ENCODE measurements at places on chromosomes 16 and 17. TPM values are rescaled to one million over a fixed set of nuclear protein-coding genes. Genes with fewer than 3 reads are reported as not detected.

Gene UBB
- total RNA-seq = 1,872 TPM

Gene FBXL19
- 7.9 TPM for total RNA-seq

Gene CPHXL2
- total RNA-seq = not detected

Gene OSGIN1
- 5.7 TPM for total RNA-seq

Gene JMJD8
- total RNA-seq = 60.3 TPM

Gene GLYR1
- 75.8 TPM for total RNA-seq

Gene THOC6
- 8.3 TPM for total RNA-seq

Gene SMYD4
- total RNA-seq = 10.4 TPM

Gene SPATA32
- not detected for total RNA-seq

Gene MSL1
- 37.6 TPM for total RNA-seq

Gene SYT17
- 5.2 TPM for total RNA-seq

Gene CES3
- total RNA-seq = 0.93 TPM

Gene PRSS8
- total RNA-seq = not detected

Gene CCL1
- not detected for total RNA-seq

Gene KCNAB3
- total RNA-seq = not detected

Gene CA5A
- 0.25 TPM for total RNA-seq

Gene MYH1
- not detected for total RNA-seq

Gene ZNF385C
- total RNA-seq = not detected

Gene SMIM36
- total RNA-seq = not detected

Gene KRT34
- not detected for total RNA-seq

Gene UNC45B
- 195 TPM for total RNA-seq

Gene FKBP10
- total RNA-seq = 12.5 TPM

Gene MRPL45
- total RNA-seq = 34.2 TPM

Gene SLFN13
- total RNA-seq = 0.94 TPM

Gene C17orf113
- 0.50 TPM for total RNA-seq

Gene STH
- not detected for total RNA-seq

Gene DNAH9
- 0.64 TPM for total RNA-seq

Gene NETO2
- 1.7 TPM for total RNA-seq

Gene KLHDC4
- 10.3 TPM for total RNA-seq

Gene CTNS
- total RNA-seq = 6.2 TPM

Gene HNF1B
- not detected for total RNA-seq

Gene ABI3
- 6.4 TPM for total RNA-seq

Gene GNAO1
- total RNA-seq = 14.8 TPM

Gene SPIRE2
- total RNA-seq = 0.56 TPM

Gene CCL11
- total RNA-seq = 8.4 TPM

Gene CACNB1
- total RNA-seq = 4.3 TPM

Gene ABCA6
- total RNA-seq = 30.1 TPM

Gene CDH13
- total RNA-seq = 119 TPM

Gene BCL6B
- total RNA-seq = 9.0 TPM

Gene RPS2
- 968 TPM for total RNA-seq

Gene DHX58
- total RNA-seq = 7.3 TPM

Gene DHRS7C
- total RNA-seq = 21.3 TPM

Gene SYNGR3
- 1.0 TPM for total RNA-seq

Gene POLR3K
- 14.1 TPM for total RNA-seq

Gene EIF3C
- 376 TPM for total RNA-seq

Gene TRIM37
- 21.2 TPM for total RNA-seq

Gene TEX19
- not detected for total RNA-seq

Gene EVI2A
- 13.3 TPM for total RNA-seq

Gene GPRC5B
- 77.9 TPM for total RNA-seq

Gene CCL16
- not detected for total RNA-seq

Gene SLC6A2
- not detected for total RNA-seq

Gene GPR142
- total RNA-seq = not detected

Gene NPIPA5
- total RNA-seq = 6.0 TPM
